Hippocampal formation (tissue), 2 donors: ENCODE measurements at places on chromosomes 12 and 14.

GRCh38 chr12:3040026-3040656 lies 37.0 kb upstream of the TSPAN9 start:
- DNase-seq = no peak

GRCh38 chr12:106136263-106136662 lies 2.5 kb downstream of the NUAK1 start:
- peak; percentile 92 for DNase-seq

DNA sequence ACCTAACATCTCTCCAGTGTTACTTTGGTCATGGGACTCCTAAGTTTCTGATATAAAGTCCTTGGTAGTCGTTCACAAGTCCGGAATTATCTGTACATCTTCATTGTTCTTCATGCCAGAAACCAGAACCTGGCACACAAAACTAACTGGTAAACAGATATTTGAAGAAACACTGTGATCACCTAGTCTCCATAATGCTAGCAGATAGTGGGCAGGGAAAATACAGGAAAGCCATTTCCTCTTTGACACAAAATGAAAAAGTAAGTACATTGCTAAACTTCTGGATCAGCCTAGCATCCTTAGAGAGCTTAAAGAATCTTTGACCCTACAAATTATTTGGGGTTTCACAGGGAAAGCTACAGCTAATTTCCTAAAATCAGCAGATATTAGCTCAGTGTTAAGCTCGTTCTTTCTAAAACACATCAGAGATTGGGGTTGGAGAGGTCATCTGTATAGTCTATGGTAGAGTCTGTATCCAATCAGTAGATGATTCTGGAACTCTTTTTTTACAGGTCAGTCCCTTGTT lies 4.8 kb downstream of the DDIT3 start:
- DNase-seq = no peak

GRCh38 chr12:57474862-57475261 lies 4.8 kb downstream of the ARHGAP9 start:
- no peak for DNase-seq

- no peak for DNase-seq
These were observed 88.2 kb upstream of the SLC38A2 start for GRCh38 chr12:46460682-46461210.

DNA sequence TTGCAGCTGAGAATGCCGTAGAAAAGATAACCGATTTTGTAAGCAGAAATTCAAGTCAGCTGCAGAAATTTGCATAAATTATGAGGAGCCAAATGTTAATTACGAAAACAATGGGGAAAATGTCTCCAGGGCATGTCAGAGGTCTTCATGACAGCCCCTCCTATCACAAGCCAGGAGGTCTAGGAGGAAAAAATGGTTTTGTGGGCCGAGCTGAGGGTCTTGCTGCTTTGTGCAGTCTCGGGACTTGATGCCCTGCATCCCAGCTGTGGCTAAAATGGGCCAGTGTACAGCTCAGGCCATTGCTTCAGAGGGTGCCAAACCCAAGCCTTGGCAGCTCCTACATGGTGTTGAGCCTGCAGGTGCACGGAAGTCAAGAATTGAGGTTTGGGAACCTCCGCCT lies 131.2 kb upstream of the PDE3A start:
- no peak for DNase-seq

DNA sequence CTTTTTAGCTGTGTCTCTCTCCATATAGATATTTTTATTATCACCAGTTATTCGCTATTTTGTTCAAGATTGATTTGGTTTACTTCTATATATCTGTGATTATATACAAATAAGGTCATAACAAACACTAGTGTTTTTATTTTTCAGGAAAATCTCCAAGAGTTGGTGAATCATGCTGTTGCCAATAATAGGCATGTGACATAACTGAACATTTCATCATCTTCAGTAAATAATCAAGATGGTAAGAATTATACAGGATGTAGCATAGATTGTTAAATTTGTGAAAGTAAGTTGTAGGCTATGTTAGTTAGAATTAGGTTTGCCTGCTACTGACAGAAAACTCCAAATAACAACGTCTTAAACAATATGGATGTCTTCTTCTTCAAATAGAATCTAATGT lies 240.9 kb upstream of the PDE3A start:
- no peak for DNase-seq

- no peak for DNase-seq
These were observed 344.5 kb downstream of the ZFP36L1 start for GRCh38 chr14:68448252-68448902.

DNA sequence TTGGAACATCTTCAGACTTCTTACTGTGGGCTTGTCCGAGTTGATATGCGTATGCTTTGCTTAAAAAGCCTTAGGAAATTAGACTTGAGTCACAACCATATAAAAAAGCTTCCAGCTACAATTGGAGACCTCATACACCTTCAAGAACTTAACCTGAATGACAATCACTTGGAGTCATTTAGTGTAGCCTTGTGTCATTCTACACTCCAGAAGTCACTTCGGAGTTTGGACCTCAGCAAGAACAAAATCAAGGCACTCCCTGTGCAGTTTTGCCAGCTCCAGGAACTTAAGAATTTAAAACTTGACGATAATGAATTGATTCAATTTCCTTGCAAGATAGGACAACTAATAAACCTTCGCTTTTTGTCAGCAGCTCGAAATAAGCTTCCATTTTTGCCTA lies 8.8 kb downstream of the LRR1 start:
- no peak for DNase-seq

GRCh38 chr14:37573356-37573755 lies 21.7 kb downstream of the FOXA1 start:
- no peak for DNase-seq

- no peak for DNase-seq
These were observed 148.0 kb upstream of the BMP4 start for GRCh38 chr14:54104601-54105145.

- no peak for DNase-seq
These were observed 12.4 kb downstream of the IL22 start for GRCh38 chr12:68240975-68241374.

GRCh38 chr12:93440043-93440835 lies 1.5 kb downstream of the UBE2N start:
- no peak for DNase-seq

DNA sequence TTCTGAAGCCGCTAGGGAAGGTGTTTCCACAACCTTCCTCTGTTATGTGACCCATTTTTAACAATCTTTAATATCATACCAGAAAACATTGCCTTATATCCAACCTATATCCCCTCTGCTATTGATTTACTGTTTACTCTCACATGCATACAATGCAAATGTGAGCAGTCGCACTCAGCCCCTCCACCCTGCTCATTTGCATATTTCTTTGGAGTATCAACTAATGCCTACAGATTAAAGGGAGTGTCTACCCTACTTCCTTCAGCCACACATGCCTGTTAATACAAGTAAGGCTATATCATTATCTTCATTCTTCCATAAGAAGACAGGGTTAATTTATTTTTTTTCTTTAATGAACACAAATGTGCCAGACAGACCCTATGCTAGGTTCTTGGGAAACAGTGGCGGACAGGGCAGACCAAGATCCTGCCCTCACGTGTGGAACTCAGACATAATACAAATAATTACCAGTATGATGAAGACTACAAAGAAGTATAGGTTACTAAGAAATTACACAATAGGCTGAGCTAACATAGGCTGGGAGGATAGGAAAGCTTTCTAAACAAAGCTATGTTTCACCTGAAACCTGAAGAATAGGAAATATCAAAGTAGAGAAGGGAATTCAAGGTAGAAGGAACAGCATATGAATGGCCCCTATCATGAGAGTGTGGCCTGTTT lies 107.3 kb upstream of the MDM1 start:
- DNase-seq = no peak

GRCh38 chr12:75364919-75365318 lies 26.0 kb upstream of the GLIPR1L2 start:
- DNase-seq = no peak

- DNase-seq = no peak
These were observed 55.1 kb downstream of the ANO6 start for GRCh38 chr12:45270951-45271350.
